ENCODE measurements at places on chromosomes 1 and 21. TPM values are rescaled to one million over a fixed set of nuclear protein-coding genes. Genes with fewer than 3 reads are reported as not detected.

The C1orf198 gene
- total RNA-seq = 74.4 TPM

The CLDN17 gene
- not detected for total RNA-seq

DNA sequence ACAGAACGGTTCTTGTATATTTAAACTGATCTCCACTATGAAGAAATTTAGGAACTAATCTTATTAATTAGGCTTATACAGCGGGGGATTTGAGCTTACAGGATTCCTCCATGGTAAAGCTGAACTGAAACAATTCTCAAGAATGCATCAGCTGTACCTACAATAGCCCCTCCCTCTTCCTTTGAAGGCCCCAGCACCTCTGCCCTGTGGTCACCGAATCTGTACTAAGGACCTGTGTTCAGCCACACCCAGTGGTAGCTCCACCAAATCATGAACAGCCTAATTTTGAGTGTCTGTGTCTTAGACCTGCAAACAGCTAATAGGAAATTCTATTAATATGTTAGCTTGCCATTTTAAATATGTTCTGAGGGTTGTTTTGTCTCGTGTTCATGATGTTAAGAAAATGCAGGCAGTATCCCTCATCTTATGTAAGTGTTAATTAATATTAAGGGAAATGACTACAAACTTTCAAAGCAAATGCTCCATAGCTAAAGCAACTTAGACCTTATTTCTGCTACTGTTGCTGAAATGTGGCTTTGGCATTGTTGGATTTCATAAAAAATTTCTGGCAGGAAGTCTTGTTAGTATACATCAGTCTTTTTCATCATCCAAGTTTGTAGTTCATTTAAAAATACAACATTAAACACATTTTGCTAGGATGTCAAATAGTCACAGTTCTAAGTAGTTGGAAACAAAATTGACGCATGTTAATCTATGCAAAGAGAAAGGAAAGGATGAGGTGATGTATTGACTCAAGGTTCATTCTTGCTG, 147.2 kb downstream of the NR5A2 start:
- no peak for DNase-seq
- peaks cover 2% of the 10 kb centered on the region for H3K4me1 ChIP-seq

DNA sequence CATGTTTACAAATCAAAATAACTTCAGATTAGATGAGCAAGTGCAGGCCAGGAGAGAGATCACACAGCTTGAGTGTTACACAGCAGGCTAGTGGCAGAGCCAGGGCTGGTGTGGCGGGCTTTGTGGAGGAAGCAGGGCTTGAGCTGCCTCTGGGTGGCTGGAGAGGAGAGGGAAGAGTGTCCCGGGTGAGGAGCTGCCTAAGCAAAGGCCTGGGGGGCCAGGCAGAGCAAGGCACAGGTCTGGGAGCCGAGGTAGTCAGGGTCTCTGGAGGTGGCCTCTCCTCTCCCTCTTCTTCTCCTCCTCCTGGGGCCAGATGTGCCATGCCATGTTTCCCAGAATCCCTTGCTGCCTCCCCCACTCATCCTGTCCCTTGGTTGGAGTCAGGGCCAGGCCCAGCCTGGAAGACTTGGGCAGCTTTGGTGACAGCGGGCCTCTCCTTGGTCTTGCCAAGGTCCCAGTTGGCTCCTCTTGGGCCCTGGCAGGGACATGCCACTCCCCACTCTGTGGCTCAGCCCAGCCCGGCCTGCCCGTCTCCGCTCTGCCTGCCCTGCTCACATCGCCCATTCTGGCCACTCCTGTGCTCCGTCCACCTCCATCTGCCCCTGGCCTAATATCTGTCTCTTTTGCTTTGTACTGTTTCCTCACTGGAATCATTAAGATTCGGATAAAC, 70.3 kb downstream of the PTPRU start:
- no peak overlapping the region for H3K27ac ChIP-seq
- no peaks in the 10 kb centered on the region for H3K27me3 ChIP-seq
- H3K36me3 ChIP-seq = peaks cover 12% of the 10 kb centered on the region
- DNase-seq = no peak
